MM.1S (cell line): ENCODE measurements at places on chromosomes 3 and 15.
A peak's percentile ranks its signal among the peaks of the same experiment; 100 is the strongest.

GRCh38 chr15:44584162-44584749, 47.3 kb downstream of the EIF3J start:
- DNase-seq, result peak; percentile 61

DNA sequence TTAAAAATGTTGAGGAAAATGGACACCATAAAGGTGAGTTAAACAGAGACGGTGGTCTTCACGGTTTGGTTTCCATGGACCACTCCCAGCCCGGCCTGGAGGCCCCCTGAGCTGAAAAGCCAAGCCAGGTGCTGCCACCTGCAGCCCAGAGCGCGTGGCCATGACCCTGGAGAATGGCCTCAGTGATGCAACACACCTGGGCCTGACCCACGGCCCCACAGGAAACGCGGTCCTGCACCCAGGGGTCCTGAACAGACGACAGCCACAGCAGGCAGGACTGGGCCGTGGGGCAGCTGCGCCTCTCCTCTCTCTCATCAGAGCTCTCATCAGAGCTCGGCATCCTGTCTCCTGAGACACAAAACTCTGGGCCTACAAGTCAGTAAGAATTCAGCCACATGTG, 64.1 kb downstream of the NIPA2 start:
- no peak for DNase-seq

GRCh38 chr3:52892625-52893311, 4.6 kb downstream of the STIMATE start:
- peak; percentile 57 for DNase-seq

- no peak for DNase-seq
Observed at GRCh38 chr15:88905576-88905975, 7.6 kb downstream of the MFGE8 start.

DNA sequence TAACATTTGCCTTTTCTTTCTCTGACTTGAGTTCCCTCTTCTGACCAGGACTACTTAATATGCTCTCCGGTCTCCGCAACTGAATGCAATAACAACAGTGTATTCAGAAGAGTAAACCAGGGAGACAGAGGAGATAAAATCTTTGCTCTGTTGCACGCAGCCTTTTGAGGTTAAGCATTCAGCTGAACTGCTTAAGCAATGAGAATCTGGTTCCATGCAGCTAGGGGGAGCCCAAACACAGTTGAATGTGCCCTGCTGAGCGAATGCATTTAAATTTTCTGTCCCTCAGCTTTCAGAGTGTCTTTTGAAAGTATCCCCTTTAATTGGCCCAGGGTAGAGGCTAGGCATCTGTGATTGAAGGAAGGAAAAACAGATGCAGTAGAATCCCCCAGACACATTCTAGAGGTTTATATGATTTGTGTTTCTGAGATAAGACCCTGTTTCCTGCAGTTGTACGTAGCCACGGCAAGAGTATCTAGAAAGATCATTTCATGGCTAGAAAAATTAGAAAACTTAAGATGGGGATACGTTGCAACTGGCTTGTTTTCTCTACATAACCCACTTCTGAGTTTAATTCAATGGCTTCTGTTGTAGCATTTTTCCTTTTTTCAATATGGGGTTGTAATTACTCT, 309.6 kb downstream of the TUSC7 start:
- peak; percentile 54 for DNase-seq

DNA sequence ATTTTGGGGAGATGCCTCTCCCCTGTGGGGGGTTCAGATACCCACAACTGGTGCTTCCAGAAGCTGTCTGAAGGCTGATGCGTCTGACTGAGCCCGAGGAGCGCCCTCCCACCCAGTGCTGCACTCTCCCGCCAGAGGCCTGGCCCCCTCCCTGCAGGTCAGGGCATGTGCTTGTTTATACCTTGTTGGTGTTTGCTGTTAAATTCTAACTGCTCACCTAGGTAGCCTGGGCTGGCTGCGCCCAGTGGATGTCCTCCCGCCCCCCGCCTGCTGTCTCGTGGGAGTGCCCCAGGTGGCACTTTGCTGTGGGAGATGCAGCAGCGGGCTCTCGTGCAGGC, 12.9 kb downstream of the KLF13 start:
- no peak for DNase-seq

- DNase-seq, result no peak
Observed at GRCh38 chr3:48318713-48319468, 14.6 kb downstream of the SPINK8 start.

- no peak for DNase-seq
Observed at GRCh38 chr15:92667970-92668485, 12.5 kb upstream of the FAM174B start.

DNA sequence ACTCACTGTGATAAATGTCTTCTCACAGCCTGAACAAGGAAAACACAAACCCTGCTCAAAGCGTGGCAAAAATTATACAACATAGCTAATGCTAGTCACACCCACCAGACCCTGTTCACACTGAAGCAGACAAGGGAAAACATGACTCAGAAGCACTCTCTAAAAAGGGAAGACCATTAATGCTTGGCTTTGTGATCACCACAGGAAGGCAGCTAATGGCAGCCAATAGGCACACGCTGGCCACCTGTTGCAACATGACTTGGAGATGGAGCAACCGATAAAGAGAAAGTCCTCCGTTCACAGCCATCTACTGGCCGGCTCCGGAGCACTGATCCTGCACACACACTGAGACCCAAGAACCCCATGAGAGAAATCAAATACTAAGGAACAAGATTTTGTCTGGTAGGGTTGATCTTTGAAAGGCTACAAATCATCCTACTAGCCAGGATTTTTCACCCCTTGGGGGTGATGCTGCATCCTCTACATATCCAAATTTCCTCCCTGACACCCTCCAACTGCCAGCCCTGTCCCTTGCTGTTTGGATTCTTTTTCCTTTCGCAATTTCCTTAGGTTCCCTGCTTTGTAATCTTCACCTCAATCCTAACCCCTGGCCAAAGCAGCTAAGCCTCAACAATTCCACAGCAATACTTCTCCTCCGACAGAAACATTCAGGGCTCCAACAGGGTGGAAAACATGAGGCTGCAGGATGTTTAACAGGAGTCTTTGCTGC, 3.2 kb downstream of the ZXDC start:
- DNase-seq, result no peak

DNA sequence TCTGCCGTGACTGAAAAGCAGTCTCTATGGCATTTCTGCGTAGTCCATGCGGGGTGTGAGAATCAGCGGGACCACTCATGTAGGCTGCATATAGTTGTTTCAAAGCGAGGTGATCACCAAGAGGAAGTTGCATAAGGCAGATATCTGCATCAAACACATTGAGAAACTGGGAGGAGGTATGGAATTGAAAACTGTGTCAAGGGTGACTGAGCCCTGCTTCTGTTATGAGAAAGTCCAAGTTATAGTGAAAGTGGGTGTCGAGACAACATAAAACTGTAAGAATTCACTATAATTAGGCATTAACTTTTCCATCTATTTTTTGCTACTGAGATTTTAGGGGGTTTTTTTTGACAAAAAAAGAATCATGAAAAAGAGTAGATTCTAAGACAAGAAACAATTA, 109.3 kb downstream of the ZIC1 start:
- no peak for DNase-seq

DNA sequence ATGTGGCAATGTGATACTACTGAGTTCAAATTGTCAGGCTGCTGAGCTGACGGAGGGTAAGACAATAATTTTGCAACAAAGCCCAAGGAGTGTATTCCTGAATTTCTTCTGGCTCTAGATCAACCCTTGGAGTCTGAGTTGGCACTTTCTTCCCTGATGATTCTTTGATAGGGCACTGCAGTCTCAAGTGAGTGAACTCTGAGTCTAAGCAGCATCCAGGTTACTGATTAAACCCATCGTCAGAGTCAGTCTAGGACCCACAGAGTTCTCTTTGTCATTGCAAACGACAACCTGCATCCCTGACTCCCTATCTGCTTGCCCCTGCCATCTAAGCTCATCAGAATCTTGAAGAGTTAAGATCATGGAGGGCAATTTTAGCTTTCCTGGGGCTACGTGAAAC, 58.6 kb downstream of the MME start:
- no peak for DNase-seq

DNA sequence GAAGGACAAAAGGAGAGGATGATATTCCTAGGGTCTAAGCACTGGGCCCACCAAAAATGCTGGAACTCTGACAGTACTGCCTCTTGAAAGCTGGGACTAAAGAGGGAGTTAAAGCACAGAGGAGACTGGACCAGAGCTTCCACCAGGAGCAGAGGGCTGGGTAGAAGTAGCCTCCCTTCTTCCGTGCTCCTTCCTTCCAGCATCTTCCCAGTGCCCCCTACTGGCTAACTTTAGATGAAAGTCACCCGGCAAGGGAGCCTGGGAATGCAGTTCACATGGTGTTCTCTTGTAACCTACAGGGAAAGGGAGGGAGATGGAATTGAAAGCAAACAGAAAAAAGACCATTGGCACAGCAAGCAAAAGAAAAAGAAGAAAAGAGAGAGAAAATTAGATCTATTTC, 106.1 kb upstream of the COL8A1 start:
- no peak for DNase-seq

DNA sequence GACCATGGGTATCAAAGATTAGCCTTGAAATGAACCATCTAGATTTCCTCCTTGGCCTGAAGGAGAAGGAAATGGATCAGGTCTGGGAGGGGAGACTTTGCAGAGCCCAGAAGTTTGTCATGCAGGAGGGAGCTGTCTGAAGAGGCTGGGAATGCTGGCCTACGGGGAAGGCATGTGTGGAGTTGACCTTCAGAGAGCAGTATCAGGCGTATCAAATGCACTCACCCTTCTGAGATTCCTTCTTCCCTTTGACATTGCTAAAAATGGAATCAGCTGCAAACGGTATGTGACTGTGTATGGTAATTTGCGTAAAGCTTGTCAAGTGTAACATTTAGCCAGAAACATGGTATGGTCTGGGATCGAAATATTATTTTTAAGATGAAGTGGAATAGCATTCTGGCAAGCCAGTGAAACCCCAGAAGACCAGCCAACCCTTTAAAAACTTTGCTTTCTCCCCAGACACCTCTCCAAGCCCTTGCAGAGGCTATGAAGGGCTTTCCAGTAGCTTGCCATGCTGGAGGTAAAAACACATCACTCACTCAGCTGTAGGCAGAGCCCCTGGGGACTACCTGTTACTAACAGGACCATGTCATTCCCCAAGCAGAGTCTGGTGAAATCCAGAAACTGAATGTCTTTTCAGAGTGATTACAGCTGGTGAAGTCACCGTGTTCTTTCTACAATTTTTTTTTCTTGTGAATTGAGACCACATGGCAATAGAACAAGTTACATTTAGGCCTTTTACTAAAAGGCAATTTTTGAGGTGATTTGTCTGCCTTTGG, 174.7 kb upstream of the SLC24A5 start:
- no peak for DNase-seq

GRCh38 chr3:43727930-43728329, 37.2 kb downstream of the ABHD5 start:
- no peak for DNase-seq

DNA sequence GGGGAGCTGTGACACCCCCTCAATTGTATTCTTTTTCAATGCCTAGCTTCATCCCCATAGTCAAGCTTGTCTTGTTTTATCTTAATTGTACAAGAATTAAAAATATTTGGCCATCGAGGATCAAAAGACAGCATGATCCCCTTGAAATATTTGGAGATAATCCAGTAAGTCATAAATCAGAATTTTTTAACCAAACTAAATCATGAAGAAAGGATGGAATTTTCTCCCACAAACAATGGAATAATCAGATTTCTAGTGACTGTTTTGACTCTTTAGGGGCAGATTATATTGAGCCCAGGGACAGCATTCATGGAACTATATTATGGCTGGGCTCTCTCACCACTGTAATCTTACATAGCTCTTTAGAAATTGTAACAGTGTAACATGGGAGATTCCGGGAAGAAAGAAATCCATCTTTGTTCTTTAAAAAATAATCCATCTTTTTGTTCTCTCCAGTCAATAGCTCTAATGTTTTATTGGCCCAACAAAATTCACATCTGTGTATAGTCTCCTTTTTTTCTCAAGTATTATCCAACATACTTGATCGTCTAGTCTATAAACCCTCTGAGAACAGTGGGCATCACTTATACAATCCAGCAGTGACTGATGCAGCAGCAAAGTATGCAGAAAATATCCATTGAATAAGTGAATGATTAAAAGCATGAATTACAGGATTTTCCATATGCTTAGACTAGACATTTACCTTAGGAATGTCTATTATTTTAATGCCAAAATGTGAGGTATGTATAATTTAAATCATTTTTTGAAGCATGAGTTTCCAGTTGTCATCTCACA, 277.0 kb upstream of the PLSCR5 start:
- DNase-seq, result no peak

DNA sequence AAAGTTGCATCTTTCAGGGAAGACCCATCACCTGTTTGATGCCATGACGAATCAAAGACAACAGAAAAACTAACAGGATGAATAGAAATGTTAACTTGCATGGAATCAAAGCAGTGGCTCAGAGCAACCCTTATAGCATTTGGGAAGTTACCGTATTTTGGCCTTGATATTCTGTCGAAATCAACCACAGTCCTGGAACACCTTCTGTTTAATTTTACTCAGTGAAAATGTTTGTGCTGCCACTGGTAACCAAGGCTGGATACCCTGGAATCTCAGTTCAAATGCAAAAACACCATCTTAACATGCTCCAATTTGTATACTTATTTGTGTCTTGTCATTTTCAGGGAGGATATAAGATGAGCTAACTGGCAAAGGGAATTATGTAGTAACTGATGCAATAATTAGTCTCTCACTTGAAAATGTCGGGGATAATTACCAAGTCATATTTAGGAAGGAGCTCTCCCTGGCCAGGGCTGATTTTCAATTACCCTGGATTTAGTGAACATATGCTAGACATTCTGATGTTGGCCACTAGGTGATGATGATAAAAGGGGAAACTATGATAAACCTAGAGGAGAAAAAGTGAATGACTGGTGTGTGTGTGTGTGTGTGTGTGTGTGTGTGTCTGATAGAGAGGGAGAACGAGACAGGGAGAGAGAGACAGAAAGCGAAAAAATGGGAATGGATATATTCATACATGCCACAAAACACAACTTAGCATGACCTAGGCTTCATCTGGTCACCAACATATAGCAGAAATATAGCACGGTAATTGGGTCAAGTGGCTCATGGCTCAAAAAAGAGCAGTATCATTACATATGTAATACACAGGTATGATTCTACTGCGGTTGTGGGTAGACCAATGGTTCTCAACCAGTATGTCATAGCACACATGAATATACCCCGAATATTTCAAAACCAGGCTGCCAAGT, 19.0 kb upstream of the PRICKLE2 start:
- DNase-seq, result peak; percentile 21

DNA sequence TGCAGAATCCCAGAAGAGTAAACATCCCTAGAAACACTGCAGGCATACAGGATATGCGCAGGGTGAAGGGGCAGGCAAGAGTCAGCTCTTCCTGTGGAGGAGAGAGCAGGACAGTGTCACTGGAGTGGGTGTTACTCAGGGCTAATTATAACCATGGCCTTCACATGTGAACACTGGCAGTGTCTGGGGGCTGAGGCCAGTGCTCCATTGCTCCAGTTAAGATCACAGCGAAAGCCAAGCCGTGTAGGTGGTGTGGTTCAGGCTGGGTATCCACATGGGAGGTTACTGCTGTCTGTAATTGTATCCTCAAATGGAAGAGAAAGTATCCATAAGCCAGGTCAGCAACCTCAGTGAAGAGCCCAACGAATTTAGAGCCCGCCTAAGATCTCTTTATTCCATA, 84.6 kb downstream of the MESD start:
- no peak for DNase-seq

- no peak for DNase-seq
Observed at GRCh38 chr3:113084777-113085176, 94.0 kb downstream of the GTPBP8 start.
